Activated naive CD8-positive, alpha-beta T cell treated with anti-CD3 and anti-CD28 coated beads, Interleukin-2, amount 50 U/mL, for 16 hours (primary cell): ENCODE measurements at places on chromosomes 7 and 10.

GRCh38 chr10:12455766-12456165, 106.4 kb downstream of the CAMK1D start:
- DNase-seq: no peak

- DNase-seq: no peak
These were observed 31.5 kb upstream of the ADCYAP1R1 start for GRCh38 chr7:31020652-31021051.

DNA sequence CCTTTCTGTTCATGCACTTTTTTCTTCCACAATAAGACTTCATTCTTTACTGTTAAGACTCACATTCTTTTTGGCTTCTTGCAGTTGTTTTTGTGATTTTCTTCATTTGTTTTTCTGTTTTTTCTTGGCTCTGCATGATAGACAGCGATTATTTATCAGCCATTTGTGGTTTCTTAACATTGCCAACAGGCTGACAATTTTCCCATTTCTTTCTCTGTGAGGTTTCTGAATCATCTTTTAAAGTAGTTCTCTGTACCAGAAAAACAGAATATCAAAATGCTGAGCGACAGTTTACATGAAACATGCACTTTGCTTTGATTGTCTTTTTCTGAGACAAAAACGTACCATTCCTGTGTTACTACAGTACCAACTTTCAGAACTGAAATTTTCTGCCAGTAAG, 334.2 kb upstream of the MAGI2 start:
- no peak for DNase-seq

DNA sequence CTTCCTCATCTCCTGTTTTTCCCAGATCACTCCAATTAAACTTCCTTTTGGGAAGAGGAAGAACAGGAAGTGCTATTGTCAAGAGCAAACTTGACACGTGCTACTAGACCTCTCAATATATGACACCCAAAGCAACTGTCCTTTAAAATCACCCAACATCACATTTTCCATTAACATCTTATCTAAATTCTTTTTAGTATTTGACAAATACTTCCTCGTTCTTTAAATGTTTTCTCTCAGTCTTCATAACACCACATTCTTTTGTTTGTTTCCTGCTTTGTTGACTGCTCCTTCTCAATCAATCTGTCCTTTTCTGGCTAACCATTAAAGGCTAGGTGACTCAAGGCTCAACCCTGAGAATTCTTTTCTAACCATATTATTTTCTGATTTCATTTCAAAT, 7.1 kb upstream of the TFPI2 start:
- no peak for DNase-seq

DNA sequence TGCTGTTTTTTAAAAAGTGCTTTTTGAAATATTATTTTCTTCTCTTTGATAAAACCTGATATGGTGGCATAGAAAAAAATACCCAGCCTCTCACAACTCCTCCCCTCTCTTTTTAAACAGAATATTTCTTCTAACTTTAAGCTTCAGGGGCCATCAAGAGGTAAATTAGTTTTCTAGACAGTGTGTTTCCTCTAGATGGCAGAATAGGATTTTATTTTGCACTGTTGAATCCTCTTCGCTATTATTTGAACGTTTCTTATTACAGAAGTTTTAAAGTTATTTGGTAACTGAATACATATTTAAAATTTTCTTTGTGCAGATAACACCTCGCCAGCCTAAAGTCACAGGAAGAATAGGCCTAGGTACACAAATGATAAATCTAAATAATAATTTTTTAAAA, 30.3 kb downstream of the ARL5B start:
- no peak for DNase-seq

GRCh38 chr10:86312701-86313270, 53.8 kb downstream of the GRID1 start:
- DNase-seq: no peak

DNA sequence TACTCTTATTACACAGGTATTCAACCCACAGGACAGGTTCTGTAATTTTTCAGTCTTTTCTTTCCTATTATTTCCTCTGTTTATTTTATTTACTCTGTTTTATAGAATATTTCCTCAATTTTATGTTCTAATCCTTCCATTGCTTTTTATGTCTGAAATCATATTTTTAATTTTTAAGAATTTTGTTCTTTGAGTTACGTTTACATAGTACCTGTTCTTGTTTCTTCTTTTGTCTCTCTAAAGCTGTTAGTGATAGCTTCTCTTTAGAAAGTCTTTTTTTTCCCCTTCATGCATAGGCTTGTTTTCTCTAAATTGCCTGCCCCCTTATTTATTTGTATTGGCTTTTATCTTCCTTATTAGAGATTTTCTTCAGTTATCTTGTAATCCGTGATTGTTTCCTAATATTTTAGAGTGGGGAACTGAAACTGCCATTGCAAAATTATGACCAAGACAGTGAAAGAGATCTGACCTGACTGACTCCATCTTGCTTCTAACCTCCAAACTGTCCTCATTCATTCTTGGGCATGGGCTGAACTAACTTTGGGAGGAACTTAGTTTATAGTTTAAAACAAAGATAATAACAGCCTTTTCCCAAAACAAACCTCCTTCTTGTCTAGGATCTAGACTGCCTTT, 187.6 kb downstream of the PFKFB3 start:
- DNase-seq: no peak

GRCh38 chr7:31311552-31311951, 29.0 kb downstream of the NEUROD6 start:
- DNase-seq: no peak

DNA sequence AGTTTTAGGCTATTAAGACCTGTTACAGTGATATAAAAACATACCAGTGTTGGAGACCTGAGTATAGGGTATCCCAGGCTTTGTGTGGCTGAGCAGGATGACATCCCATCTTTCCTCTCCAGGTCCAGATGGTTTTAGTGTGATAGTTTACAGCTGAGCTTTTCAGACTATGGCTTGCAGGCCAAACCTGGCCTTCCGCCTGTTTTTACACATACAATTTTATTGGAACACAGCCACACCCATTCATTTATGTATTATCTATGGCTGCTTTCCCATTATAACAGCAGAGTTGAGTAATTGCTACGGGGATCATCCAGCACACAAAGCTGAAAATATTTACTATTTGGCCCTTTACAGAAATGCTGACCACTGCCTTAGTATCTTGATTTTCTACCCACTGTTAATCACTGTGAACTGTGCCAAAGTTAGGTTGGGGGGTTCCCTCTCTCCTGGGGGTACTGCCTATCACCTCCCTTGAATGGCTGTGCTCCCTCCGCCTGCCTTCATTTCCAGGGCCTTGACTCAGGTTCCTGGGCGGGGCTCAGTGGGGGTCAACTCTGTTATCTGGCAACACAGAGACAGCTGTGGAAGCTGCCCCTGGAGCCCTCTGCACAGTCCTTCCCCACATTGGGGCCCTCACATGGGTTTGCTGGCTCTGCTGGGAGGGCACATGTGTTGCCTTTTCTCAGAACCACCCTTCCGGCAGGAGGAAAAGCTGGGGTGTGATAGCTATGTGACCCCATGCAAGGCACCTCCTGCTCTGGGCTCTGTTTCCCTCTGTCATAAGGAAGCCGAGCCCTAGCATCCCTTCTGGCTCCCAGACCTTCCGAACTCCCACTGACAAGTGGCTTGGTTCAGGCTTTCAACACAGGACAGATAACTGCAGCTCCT, 40.3 kb upstream of the SH2D4B start:
- DNase-seq: no peak

- DNase-seq: no peak
These were observed 39.8 kb downstream of the FOXI2 start for GRCh38 chr10:127776816-127777215.

DNA sequence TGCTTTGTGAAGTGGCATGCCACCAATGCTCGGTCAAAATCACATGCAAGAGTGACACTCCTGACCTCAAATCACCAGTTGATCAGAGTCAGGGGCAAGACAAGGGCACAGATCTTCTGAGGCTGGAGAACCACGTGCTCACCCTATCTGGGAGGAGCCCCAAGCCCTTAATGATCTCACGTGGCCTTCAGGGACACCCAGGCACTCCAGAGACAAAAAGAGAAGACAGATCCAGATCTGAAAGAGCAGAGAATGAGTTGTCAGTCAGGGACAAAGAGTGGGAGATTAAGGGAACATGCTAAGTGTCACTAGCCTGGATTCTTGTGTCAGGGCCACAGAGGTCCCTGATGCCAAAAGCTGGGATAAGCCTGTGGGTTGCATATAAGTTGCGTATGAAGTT, 134.3 kb downstream of the PLXNA4 start:
- no peak for DNase-seq

GRCh38 chr10:47166405-47166777, 133.6 kb upstream of the GDF10 start:
- no peak for DNase-seq

GRCh38 chr10:126166797-126167196, 221.5 kb downstream of the ADAM12 start:
- DNase-seq: no peak

DNA sequence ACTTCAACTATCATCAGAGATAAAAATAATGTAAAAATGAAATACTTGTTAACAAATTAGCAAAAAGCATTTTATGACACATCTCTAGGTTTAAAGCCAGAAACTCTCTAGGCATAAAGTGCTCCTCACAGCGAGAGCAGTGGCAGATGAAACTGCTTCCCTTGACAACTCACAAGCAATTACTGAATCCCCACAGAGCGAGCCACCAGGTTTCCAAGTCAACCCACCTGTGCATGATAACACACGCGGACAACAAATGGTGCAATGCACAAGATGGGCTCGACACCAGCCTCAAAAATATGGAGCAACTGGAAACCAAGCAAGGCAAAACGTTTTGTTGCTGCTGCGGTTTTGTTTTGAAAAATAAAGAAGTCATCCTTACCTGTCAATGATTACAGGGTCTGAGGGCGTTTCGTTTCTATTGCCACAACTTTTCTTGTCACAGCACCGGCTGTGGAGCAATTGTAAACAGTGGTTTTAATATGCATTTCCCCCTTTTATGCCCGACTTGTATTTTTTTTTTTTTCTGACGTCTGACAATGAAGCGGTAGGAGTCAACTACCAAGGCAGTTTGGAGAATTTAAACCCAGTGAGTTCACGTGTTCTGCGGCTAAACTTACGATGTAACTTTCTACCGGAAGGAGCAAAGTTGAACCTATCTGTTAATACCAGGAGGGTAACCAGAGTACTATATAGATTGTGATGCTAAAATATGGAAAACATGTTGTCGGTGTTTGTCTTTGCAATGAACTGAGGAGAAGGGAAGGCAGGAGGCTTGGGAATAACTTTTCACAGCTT, 7.0 kb downstream of the EBF3 start:
- DNase-seq: no peak

- DNase-seq: no peak
These were observed 26.7 kb downstream of the ERCC6 start for GRCh38 chr10:49512121-49512809.

DNA sequence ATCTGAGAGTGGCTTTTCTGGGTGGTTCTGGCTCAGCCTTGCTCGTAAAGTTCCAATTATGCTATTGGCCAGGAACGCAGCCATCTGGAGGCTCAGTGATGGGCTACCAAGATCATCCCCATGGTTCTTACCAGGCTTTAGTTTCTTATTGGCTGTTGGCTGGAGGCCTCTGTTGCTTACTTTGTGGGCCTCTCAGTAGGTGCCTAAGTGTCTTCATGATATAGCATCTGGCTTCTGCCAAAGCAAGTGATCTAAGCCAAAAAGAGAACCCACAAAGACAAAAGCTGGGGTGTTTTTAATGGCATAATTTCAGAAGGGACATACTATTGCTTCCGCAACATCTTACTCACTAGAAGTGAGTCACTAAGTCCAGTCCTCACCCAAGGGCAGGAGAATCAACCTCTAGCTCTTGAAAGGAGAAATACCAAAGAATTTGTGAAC, 132.0 kb upstream of the MDFIC start:
- DNase-seq: no peak

- no peak for DNase-seq
These were observed 116.1 kb downstream of the NT5C2 start for GRCh38 chr10:103077020-103077419.

DNA sequence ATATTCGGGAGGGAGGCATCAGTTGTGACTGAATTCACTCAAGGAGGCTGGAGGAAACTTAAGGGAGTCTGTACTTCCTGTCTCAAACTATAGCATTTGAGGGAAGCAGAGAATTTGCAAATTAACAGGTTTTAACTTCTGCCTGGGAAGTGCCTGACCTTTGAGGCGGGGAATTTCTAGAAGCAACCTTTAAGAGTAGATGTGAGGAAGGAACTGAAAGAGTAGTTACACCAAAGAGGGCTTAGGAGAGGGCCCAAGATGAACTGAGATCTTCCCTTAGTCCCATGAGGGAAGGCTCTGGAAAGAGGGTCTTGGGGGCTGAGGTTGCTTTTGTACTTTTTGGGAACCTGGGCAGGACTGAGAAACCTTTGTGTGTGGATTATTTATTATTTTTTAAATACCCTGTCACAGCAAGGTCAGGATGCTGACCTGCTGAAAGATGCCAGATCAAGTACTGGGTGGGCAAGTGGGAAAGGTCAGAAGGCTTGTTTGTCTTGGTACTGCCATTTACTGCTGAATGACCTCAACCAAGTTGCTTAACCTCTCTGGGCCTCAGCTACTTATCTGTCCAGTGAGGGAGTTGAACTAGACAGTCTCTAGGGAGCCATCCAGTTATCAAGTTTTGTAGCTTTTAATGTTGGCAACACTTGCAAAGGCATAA, 2.4 kb downstream of the GPR158 start:
- no peak for DNase-seq

GRCh38 chr10:120456626-120457430, at the start of gene PLPP4:
PLPP4 (plus strand) TSS chr10:120457227; CDS start chr10:120457306, 79 bp downstream.
- DNase-seq: no peak

DNA sequence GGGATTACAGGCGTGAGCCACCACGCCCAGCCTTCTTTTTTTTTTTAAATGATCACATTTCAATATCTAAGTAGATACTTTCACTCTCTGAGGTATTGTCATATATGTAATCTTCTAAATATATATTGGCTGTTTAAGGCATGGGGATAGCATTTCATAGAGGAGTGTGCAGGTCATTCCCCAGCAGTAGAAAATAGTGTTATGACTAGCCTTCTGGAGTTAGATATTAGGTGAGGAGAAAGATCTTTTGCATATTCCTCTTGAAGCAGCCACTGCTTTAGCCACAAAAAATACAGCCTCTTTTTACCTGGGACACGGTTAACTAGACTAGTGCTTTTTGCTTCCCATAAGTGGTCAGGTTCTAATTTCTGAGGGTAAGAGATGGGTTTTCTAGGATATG, 28.9 kb downstream of the ADD3 start:
- DNase-seq: no peak

DNA sequence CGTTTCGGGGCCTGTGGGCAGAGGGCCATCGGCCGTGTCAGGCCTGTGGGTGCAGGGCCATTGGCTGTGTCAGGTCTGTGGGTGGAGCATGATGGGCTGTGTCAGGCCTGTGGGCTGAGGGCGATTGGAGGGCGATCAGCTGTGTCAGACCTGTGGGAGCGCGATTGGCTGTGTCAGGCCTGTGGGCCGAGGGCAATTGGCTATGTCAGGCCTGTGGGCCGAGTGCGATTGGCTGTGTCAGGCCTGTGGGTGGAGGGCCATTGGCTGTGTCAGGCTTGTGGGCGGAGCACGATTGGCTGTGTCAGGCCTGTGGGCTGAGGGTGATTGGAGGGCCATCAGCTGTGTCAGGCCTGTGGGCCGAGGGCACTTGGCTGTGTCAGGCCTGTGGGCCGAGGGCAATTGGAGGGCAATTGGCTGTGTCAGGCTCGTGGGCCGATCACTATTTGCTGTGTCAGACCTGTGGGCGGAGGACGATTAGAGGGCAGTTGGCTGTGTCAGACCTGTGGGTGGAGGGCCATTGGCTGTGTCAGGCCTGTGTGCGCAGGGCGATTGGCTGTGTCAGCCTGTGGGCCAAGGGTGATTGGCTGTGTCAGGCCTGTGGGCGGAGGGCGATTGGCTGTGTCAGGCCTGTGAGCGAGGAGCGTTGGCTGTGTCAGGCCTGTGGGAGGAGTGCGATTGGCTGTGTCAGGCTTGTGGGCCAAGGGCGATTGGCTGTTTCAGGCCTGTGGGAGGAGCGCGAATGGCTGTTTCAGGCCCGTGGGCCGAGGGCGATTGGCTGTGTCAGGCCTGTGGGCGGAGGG, 54.1 kb downstream of the DYNC2I1 start:
- DNase-seq: no peak
